ENCODE measurements at places on chromosomes 11 and 22.

- no peak for DNase-seq
Measured at GRCh38 chr11:66011785-66012303, at the start of gene CST6. CST6 (plus strand) TSS chr11:66012008; CDS start chr11:66012045, 37 bp downstream.

- peak; percentile 76 for DNase-seq
Measured at GRCh38 chr11:68471360-68472340, 11.1 kb downstream of the PPP6R3 start.

- DNase-seq, result no peak
Measured at GRCh38 chr11:126595560-126595959, 240.1 kb downstream of the ST3GAL4 start.

GRCh38 chr11:91802475-91802874 is 422.1 kb upstream of the FAT3 start:
- DNase-seq, result no peak

DNA sequence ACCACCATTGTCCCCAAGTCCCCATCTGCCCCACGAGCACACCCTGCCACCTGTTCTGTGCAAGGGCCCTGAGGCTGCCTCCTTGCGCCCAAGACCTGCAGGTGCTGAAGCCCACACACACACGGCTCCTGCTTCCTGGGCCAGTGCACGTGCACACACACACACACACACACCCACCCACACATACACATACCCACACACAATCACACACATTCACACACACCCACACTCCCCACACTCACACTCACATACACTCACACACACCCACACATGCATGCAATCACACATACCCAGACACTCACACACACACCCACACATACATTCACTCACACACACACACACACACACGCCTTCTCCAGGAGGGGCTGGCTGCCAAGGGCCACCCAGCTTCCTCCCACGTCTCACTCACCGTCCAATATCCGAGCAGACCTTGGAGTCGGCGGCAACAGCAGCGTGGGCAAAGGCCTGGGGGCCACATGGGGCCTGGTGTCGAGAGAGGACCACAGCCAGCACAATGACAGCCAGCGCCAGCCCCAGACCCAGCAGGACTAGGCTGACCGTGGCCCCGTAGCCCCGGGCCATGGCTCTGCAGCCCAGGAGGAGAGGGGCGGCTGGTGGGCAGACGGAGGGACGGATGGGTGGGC is 616 bp downstream of the GGT5 start:
- no peak for DNase-seq

DNA sequence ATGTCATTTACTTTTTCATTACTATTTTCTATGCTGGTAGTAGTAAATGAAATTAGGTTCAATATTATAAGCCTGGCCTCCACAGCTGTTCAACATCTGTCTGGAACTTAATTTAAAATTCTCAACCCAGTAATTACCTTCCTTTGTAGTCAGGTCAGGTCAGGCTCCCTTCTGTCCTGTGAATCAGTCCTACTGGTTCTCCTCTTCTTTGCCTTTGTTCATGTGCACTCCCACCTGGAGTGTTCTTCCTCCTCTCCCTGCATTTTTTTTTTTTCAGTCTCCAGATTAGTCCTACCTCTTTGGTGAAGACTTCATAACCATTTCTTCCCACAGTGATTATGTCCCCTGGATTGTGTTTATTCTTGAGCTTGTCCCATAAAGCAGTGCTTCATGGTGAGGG is 67.9 kb downstream of the DKK3 start:
- DNase-seq, result no peak

Measured in GDM1 (cell line).